ENCODE measurements at places on chromosomes 2 and 18.

DNA sequence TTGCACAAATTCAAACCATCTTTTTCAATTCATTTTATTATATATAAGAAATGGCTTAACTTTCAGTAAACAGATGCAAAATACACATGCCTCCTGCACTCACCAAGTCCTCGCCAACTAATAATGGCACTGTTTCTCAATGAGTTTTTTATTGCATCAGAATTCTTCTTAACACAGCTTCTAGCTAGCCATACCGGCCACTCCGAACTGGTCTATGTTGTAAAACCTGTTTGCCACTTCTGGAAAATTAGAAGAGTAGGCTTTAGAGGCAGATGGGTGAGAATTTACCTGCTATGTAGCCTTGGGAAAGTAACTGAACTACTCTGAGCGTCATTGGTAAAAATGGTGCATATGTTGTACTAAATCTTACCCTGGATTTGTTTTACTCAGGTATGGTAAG is 100.6 kb upstream of the LHCGR start:
- no peak for DNase-seq

DNA sequence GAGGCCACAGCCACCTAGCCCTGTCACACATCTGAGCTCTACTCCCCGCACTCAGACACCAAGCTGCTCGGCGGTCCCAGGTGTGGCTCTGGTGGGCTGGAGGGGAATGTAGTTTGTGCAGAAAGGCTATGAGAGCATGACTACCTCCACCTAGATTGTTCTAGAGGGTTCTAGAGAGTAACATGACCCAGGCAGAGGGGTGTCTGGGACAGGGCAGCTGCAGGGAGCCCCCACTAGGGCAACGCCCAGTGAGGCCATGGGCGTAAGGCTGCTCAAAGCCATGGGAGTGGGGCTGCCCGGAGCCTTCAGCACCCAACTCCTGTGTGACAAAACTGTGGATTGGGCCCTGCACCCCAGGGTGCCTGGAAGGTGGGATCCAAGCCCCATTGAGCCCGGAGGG is 511.4 kb upstream of the MYT1L start:
- no peak for DNase-seq

DNA sequence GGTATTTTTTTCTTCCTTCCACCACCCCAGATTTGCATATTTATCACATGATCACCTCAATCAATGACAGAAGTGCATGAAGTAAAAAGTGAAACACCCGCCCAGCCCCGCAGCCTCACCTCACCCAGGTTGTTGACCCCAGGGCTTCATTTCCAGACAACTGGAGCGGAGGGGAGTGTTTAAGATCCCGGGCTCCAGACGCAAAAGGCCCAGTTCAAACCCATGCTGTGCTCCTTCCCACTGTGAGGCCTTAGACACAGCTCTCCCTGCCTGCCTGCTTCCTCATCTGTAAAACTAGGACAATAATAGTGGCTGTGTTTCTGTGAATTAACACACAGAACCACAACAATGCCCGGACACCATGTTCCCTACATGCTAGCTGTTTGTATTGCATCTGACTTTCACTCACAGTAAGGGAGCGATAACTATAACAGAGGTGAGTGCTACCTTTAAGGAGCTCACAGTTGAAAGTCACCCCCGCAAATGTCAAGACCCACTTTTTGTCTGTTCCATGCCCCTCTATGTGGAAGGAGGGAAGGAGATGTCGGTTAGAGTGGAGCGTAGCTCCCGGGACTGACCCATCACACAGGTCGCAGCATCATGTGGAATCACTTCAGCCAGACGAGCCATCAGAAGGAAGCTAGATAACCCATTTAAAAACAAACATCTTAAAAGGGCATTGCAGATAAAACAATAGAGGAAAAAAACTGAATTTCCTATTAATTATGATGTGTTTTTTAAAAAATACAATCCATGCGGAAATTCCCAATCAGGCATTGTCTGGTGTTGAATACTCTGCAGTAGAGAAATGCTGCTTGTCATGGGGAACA is 77.5 kb upstream of the DAPL1 start:
- DNase-seq, result no peak

DNA sequence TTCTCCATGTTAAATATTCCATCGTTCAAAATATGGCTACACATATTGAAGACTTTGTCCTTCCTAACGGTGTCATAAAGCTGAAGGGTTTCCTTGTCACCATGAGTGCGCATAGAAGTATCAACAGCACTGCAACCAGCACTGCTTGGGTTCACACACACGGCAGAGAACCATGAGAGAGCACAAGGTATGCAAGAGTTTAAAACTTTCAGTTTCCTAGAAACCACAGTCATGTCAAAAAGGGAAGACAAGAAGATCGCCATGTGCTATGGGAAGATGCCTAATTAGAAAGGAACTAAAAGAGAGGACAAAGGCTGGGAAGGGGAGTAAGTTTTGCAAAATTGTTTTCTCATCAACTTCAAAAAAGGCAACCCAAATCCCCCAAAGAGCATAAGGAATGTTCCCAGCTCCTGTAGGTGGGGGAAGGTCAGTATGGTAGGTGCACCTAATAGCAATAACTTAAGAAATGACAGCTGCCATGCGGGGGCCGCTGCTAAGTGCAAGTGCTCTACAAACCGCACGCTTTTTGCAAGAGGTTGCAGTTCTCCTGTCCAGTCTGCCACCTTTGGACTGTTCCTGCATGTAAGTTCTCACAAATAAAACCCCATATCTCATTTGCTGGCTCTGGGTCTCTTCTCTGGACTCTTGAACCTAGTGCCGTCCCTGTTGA is 136.8 kb downstream of the TMEM163 start:
- no peak for DNase-seq

DNA sequence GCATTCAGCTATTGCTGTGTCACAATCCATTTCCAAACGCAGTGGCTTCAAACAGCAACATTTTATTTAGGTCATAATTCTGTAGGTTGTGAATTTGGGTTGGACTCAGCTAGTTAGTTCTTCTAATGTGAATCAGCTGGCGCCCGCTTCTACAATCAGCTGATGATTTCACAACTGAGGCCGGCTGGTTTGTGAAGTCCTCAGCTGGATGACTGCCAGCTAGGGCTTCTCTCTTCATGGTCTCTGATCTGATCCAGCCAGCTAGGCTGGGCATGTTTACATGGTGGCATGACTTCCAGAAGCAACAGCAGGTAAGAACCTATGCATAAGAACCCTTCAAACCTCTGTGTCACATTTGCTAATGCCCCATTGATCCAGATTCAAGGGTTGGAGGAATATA is 172.0 kb downstream of the SLC4A10 start:
- DNase-seq, result peak; percentile 2

DNA sequence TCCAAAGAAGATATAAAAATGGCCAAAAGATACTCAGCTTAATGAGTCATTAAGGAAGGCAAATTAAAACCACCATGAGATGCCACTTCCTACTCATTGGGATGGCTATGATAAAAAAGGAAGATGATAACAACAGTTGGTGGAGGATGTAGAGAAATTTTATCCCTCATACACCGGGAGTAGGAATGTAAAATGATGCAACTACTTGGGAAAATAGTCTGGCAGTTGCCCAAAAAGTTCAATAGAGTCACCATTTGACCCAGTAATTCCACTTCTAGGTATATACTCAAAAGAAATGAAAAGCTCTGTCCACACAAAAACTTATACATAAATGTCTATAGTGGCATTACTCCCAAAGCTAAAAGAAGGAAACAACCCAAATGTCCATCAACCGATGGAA is 10.1 kb upstream of the SULT1C2 start:
- peak; percentile 22 for DNase-seq

- DNase-seq, result no peak
These were observed 59.7 kb upstream of the ZC3H15 start for GRCh38 chr2:186426153-186427016.

- peak; percentile 71 for DNase-seq
These were observed 1160.5 kb upstream of the NXPH2 start for GRCh38 chr2:139940686-139941085.

- DNase-seq, result peak; percentile 45
These were observed 386.5 kb downstream of the DLGAP1 start for GRCh38 chr18:4068552-4069158.

- no peak for DNase-seq
These were observed 130.5 kb downstream of the HRH4 start for GRCh38 chr18:24590946-24591345.

- DNase-seq, result no peak
These were observed 200.0 kb upstream of the SIX3 start for GRCh38 chr2:44741507-44741906.

DNA sequence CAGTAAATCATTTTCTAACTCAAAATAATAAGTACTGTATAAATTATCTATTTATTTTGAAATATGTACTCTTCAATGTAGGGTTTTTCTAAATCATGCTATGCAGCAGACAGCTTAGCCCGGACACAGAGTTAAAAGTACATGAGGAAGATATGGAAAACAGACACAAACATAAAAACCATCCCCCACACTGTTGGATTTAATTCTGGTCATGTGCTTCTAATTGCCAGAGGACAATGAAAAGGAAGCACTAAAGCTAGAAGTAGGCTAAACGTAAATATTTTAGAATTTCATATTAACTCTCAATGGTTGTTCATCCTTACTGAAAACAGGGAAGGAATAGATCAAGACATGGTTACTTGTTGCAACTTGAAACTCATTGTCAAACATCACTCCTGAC is 420.7 kb downstream of the ERBB4 start:
- no peak for DNase-seq

GRCh38 chr18:59690996-59691395 is 6.2 kb downstream of the CCBE1 start:
- peak; percentile 97 for DNase-seq
